Fibroblast of skin of left biceps (primary cell): ENCODE measurements at places on chromosomes 3 and 15.

DNA sequence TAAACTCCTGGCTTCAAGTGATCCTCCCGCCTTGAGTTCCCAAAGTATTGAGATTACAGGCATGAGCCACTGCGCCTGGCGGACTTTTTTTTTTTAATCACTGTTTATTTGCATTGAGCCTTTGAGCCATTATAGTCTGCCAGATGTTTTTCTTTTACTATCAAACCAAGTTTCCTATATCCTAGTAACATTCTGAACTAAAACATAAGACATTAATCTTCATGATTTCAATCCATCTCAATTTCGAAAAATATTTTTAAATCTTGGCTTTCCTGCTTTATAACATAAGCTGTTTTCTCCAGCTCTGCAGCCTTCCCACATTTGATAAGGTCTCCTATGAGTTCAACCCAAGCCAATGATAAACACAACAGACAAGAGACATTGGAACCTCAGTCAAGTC, 75.4 kb downstream of the UMPS start:
- DNase-seq: no peak

GRCh38 chr3:193016437-193016901, 98.8 kb upstream of the MB21D2 start:
- DNase-seq: no peak

GRCh38 chr15:85871545-85871944, 76.8 kb upstream of the KLHL25 start:
- no peak for DNase-seq

DNA sequence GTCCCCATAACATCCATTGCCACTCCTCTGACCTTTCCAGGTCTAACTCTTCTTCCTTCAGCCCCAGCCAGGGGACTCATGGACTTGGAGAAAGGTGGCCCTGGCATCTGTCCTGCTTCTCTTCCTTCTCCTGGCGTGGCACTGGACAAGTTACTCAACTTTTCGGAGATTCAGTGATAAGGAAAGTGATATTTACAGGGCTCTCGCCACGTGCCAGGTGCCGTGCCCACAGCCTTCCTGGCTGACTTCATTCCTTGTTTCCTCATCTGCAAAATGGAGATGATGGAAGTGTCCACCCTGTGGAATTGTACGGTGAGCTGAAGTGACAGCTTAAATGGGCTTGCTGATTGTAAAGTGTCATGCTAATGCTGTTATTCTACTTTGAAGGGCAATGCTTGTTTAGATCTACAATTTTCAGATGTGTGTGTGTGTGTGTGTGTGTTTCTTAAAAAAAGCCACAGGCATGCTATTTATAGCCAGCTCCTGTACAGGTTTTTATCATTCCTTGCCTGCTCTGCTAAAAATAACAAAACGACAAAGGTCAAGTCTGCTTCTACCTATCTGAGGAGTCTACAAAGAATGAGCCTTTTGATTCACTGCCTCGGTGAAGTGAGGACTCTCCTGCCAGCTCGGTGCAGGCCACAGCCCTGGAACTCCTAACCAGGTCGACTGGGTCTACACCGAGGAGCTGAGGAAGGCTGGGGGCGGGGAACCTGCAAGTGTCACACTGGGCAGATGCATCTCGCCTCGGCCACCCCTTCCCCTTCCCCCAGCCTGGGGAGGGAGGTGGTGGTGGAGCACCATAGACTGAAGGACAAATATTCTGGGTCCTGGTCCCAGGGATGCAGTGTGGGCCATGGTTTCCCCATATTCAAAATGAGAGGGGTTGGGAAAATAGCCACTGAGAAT, 11.4 kb upstream of the ATP2B2 start:
- DNase-seq: no peak

DNA sequence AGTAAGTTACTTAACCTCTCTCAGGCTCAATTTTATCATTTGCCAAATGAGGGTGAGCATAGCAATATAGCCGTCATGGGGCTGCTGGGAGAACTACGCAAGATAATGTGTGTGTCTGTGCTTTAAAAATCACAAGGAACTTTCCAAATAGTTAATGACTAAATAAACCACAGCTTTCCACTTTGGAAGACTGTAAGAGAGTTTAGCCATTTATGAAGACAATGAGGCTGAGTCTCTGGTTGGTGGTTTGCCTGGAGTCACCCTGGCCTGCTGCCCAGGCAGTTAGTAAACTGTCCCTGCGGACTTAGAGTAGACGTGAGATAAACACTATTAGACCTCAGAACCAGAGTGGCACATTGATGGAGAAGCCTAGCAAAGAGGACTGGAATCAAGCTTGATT, 357.7 kb downstream of the CLSTN2 start:
- DNase-seq: peak; percentile 82

GRCh38 chr3:129323651-129324294, 45.1 kb downstream of the HMCES start:
- DNase-seq: no peak

- no peak for DNase-seq
Observed at GRCh38 chr3:159855599-159856346, 132.9 kb upstream of the IL12A start.

DNA sequence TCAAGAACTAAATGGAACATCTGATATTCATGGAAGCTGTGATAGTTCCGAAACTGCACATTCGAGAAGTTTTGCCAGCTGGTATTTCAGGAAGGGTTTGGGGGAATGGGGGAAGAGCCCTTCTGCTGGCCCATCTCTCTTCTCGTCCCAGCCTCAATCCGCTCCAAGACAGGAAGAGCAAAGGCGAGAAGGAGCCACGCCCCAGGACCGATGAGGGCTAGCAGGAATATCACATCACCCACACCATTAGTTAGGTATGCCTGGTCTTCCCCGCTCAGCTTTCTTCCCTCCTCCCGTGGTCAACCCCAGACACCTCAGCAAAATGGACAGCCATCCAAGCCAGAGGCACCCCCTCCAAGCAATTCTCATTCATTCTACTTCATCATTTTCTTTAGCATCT, 14.9 kb upstream of the PCSK6 start:
- no peak for DNase-seq

DNA sequence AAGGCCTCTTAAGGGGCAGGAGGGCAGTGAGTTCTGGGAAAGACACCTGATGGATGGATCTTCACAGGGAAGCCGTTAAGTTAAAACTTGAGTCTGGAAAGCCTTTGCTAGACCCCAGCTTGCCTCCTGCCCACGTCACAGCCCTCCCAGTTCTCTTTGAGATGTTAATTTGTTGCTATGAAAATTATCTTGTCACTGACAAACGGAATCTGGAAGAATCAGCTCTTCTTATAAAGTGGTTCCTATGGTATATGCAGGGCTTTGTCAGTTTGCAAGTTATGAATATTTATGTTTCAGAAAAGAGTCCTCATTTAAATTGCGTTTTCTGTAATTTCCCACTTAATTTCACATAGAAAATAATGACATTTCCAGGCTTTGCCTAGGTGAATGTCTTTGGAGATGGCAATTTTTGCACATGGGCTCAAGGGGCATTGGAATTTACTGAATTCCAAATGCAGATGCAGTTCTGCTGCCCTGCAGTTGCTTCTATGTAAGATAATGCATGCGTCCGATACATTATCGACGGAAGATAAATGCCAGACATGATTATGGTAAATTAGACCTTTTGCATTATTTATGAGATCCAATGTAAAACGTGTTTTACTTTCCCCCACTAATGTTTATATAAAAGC, 74.1 kb downstream of the CACNA2D3 start:
- no peak for DNase-seq
